ENCODE measurements at places on chromosomes 13 and 19.
A peak's percentile ranks its signal among the peaks of the same experiment; 100 is the strongest.

- DNase-seq: peak; percentile 89
Measured at GRCh38 chr13:26253787-26254582, at the start of gene CDK8. CDK8 (plus strand) TSS chr13:26254129; CDS start chr13:26254642, 513 bp downstream.

DNA sequence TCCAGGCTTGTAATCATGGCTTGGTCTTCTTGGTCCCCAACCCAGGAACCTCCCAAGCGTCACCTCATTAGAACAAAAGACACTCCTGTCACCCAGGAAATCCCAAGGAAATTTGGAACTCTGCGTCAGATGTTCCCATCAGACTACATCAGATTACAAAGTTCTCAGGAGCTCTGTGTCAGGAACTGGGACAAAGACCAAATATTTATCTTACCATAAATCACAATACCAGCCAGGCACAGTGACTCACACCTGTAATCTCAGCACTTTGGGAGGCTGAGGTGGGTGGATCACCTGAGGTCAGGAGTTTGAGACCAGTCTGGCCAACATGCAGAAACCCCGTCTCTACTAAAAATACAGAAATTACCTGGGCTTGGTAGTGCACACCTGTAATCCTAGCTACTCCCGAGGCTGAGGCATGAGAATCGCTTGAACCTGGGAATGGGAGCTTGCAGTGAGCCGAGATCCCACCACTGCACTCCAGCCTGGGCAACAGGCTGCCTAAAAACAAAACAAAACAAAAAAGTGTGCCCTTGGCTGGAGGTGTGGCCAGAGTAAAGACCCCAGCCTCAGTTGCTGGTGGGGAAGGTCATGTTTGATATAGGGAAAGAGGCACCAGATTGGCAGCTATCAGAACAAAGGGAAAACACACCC, 16.7 kb upstream of the CCDC124 start:
- DNase-seq: no peak

GRCh38 chr13:76672420-76672819, 213.8 kb downstream of the KCTD12 start:
- no peak for DNase-seq

DNA sequence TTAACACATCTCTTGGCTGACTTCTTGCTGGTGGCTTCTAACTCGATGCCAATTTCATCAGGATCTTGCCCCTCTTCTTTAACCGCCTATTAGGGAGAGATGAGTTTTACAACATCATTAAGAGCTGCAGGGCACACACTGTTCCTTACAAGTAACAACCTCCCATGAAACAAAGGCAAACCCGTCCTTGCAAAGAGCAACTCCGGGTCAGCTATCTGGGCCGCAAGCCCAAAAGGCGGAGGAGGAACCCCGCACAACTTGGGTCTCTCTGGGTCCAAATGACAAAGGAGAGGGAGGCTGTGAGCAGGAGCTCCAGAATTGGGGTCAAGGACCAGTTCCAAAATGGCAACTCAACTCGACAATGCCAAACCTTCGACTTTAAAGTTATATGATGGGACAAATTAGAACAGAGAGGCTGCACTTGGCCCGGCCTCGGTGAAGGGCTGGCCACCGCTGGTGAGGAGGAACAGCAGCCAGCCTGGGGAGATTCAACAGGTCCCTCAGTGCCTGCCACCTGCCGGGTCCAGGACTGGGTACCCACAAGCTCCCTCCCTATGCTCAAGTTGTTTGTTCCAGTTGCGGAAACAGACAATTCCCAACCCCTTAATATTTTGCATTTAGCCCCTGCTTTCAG, 1.1 kb downstream of the SAFB2 start:
- no peak for DNase-seq

DNA sequence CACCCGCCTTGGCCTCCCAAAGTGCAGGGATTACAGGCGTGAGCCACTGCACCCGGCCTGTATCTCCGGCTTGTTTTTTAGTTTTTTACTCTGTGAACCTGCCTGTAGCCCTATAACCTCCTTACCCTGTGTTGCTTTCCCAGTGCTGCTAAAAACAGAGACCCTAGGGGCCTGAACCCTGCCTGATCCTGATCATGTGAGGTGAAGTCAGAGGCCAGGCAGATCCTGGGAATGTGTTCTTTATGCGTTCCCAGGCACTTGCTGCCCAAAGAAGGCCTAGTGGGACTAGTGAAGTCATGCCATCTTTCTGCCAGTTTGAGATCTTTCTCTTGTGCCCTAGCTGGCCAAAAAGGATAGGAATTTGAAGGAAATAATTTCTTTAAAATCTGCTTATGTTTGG, 4.6 kb downstream of the UBA2 start:
- DNase-seq: no peak

DNA sequence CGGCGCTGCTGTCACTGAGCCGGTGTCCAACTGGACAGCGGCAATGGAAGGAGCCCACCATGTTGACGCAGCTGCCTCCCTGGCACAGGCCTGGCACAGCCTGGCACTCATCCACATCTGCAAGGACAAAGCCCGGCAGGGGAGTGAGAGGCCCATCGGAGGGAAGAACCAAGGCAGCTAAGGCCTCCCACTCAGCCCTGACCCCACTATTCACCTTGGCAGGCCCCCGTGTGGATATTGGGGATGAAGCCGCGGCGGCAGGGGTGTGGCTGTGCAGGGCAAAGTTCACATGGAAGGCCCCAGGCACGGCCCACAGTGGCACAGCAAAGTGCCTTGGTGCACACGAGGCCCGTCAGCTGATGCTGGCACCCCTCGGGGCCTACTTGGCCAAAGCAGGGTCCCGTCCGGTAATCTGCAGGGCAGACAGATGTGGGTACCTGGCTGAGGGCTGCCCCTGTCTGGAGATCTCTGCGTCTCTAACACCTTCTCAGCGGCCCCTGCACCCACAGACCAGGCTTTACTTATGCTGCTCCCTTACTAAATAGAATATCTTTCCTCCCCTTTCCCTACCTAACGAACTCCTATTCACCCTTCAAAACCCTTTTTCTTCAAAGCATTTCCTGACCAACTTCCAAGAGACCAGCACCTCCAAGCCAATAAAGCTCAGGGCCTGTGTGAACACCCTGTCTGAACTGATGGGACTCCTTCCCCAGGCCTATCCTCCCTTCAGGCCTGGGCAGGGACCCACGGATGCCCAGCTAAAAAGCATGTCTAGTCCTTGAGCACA, 7.5 kb downstream of the FBN3 start:
- no peak for DNase-seq

DNA sequence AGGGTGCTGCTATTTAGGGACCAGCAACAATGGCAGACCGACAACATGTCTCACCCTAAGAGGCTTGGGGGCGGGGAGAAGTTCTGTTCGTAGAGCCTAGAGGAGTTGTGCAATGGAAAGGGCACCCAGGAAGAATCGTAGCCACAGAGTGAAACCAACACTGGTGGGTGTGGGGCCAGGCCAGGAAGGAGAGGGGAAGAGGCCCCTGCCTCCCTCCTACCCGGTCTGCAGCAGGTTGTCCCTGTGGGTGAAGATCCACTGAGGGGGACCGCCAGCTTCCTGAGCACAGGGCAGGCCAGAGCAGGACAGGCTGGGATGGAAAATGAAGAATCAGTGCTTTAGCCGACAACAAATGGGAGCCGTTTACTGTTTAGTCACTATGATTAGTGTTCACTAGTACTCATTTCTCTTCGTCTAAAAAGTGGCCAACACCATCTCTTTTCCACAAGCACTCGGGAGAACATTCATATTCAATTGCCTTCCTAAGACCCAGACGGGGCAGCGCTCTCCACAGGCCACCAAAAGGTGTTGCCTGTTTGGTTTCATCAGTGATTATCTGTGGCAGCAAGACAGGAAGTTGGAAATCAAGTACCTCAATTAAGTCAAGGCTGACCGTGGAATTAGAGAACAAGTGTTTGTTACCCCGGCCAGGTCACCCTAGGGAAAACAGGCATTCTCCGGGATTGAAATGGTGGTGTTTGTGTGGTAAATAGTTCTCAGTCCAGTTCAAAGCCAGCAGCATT, 1.1 kb upstream of the ATP11A start:
- DNase-seq: peak; percentile 80

GRCh38 chr19:56637976-56638555, 4.9 kb upstream of the SMIM17 start:
- DNase-seq: peak; percentile 54

All from suppressor macrophage (primary cell).